ENCODE measurements at places on chromosomes 16 and 17.

DNA sequence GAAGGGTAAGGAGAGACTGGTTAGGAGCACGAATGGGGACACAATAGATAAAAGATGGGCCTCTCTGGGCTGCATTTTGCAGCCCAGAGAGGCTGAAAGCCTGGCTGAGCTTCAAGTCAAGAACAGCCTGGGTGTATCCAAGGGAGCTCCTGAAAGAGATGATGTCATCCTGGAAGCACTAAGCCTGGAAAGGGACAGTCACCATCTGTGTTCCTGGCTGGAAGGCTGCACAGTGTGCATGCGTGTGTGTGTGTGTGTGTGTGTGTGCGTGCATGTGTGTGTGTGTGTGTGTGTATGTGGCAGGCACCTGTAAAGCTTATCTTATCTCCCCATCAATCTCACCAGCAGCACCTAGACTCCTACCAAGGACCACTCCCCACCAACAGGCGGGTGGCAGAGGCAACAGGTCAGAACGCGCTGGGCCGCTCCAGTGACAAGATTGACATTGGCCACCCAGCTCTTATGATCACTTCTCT lies 44.1 kb downstream of the COG7 start:
- no peak for DNase-seq

DNA sequence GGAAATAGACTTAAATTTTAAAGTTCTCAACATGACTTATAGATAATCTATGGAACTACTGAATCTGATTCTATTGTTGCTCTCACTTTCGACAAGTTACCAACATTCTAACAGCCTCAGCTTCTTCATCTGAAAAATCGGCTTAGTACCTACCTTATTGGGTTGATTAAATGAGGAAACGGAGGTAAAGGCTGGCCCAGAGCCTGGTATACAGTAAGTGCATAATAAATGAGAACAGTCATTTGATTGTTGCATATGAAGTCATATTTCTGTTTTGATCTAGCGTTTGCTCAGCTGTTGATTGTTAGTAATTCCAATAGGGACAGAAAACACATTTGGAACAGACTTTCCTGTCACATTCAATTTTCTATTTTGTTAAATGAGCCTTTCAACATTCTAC lies 4.6 kb downstream of the VPS35L start:
- DNase-seq = no peak

DNA sequence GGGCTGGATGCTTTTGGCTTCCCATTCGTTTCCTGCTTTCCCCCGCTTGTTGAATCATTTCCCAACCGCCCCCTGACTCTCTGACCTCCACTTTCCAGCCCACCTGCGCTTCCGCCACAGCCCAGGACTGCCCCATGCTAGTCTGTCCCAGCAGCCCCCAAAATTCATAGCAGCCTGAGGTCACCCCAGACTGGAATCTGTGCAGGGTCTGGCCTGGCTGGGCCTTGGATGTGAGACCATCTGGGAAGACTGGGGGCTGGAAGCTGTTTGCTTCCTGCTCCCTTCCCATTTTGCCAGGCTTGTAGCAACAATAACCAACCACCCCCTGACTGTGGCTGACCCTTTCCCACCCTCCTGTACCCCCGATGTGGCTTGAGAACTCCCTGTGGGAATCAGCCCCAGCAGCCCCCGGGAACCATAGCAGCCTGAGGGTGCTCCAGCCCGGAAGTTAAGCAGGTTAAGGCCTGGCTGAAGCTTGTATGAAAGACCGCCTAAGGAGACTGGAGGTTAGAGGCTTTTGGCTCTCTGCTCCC lies 2290.8 kb downstream of the TP53TG3F start:
- DNase-seq = no peak

- DNase-seq = no peak
Observed at GRCh38 chr17:42365136-42365535, 23.1 kb downstream of the STAT3 start.

DNA sequence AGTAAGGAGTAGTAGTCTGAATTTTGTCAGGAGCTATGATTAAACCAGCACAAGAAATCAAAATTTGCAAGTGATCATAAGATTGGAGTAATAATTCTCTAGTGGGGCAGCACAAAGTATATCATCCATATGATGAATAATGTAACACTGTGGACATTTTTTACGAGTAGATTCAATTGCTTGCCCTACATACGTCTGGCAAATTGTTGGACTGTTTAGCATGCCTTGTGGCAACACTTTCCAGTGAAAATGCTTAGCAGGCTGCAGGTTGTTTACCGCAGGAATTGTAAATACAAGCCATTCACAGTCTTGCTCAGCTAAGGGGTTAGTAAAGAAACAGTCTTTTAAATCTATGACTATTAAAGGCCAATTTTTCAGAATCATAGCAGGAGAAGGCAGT lies 35.7 kb downstream of the ATF7IP2 start:
- no peak for DNase-seq

DNA sequence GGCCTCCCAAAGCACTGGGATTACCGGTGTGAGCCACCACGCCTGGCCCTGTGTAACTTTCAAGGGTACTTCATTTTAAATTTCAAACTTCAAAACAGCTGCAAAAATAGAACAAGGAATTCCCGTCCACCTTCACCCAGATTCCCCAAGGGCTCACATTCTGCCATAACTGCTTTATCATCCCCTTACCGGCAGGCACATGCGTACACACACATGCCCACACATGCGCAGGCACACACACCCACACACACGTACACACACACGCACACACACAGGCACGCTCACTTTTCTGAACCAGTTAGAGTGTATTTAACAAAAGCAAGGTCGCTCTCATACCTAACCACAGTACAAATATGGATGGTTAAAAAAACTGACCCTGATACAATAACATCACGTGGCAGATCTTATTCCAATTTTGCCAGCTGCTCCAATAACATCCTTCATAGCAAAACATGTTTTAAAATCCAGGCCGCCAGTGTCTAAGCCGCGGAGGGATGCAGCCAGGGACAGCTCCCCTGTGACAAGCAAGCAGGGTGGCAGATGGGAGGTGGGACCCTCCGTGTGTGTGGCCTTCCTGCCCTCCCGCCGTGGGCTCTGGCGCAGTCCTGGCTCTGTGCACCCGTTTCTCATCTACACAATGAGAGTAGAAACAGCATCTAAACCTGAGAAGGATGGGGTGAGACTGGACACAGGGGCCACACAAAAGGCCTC lies 23.1 kb downstream of the PDIA2 start:
- no peak for DNase-seq

DNA sequence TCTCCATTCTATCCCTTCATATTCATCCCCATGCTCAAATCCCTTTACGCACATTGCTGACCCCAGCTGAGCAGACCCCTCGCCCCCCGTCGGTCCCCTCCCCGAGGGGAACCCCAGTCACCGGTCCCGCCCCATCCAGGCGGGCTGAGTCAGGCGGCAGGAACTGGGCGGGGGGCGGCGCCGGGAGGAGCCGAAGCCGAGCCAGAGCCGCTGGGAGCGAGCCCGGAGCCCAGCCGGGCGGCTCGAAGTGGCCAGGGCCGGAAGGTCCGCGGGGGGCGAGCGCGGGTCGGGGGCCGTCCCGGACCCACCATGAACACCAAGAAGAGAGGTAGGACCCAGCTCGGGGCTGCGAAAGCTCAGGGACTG lies 8.6 kb downstream of the RIPOR1 start:
- DNase-seq = peak; percentile 84

- no peak for DNase-seq
Observed at GRCh38 chr16:68548947-68549346, 9.9 kb downstream of the ZFP90 start.

- peak; percentile 82 for DNase-seq
Observed at GRCh38 chr17:8079291-8080207, 8.0 kb downstream of the ALOX12B start.

- DNase-seq = peak; percentile 74
Observed at GRCh38 chr16:1333149-1333812, at the start of gene BAIAP3. BAIAP3 (plus strand) TSS chr16:1333645; CDS start chr16:1338550, 4,905 bp downstream.

All from endothelial cell (in vitro differentiated cells).